ENCODE measurements at places on chromosomes 1 and 21.

- no peak for DNase-seq
These were observed 40.2 kb upstream of the CAMTA1 start for GRCh38 chr1:6745073-6745472.

DNA sequence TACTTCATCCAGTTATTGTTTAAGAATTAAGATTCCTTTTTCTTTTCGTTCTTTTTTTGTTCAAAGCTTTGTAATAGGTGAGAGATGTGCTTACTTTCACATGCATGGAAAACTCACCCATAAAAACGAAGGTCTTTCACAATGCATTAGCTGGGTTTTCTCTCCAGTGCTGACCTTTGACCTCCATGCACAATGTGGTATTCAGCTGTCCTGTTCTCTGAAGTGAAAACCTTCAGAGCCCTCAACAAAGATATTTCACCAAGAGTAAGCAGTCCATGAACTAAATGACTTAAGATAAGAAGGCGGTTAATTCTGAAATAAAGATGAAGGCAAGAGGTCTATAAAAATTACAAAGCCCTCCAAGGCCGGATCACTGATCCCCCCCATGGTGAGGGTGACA lies 77.1 kb upstream of the IPO9 start:
- no peak for DNase-seq

- no peak for DNase-seq
These were observed 21.0 kb upstream of the ATP13A2 start for GRCh38 chr1:17032741-17033140.

DNA sequence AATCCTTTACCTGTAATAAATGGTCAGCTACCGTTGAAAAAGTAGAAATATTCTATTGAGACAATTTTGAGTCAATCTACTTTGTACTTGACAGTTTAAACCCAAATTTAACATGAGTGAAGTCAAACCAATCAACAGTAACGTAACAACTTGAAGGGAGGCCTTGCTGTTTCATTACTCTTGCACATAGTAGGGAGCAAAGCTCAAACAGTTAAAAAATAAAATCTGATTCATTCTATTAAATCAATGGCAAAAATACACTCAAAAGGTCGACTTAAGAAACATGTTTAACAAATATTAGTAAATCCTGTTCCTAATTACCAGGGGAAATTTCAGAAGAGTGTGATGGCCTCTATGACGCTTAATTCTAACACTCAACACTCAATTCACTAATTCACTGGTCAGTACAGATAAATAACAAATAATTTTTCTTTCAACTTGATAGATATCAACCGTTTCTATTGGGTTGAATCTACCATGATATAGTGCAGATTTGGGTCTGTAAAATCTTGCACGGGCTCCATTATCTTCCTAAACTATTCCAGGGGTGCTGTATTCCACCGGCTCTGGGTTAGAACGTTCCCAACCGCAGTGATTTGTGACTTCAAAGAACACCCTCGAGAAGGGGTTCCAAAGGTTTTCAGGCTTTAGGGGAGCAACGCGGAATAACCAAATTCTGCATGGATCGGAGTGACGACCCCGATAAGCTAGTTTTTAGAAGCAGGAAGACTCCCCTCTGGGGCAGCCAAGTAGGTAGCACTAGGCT lies 1.4 kb downstream of the TARBP1 start:
- no peak for DNase-seq

- peak; percentile 54 for DNase-seq
These were observed 16.9 kb downstream of the RPTN start for GRCh38 chr1:152141971-152142584.

GRCh38 chr1:27348861-27349783 lies 7.3 kb downstream of the SYTL1 start:
- no peak for DNase-seq

GRCh38 chr1:211334986-211335385 lies 8.4 kb downstream of the TRAF5 start:
- no peak for DNase-seq

DNA sequence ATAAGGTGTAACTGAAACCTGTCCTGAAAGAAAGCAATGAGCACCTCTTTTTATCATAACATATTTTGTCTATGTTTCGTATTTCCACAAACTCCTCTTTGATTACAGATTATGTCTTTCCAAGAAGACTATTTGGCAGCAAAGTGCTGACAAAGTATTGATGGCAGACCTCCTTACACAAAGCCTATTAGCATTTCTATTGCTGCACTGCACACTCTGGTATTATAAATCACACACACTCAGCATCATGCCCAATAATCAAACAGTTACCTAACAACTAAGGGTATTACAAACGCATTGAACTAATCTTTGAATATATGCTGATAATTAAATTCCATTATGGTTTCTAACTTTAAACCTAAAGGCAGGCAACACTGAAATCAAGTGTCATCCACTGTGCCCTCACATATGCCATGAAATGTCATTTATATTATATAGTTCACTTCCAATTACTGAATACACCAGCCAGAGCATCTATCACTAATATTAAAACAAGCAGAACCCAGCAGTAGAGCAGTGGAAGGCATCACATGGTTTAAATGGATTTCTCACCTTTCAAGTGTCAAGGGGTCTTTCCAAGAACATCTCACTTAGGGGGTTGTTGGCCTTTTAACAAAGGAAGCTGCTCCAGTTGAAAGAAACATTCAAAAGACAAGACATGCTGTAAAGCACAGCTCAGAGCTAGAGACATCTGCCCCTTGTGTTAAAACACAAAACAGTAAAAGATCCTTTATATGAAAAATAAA lies 239.1 kb downstream of the RERE start:
- DNase-seq: no peak

DNA sequence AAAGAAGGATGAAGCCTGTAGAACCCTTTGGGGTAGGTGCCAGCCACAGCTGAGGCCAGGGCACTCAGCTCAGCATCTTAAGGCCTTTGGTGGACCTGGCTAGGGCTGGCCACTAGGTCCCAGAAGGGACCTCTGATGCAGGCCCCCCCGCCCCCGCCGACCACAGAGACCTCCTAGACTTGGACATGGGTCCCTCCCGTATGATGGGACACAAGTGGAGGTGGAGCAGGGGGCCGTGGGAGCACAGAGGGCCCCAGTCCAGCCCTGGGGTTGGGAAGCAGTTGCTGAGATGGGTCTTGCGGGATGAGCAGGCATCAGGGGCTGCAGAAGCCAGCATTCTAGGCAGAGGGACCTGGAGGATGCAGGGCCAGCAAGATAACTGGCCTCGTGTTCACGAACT lies 3.2 kb downstream of the B4GALT2 start:
- no peak for DNase-seq

GRCh38 chr1:27021354-27022031 lies 8.8 kb upstream of the TENT5B start:
- no peak for DNase-seq

DNA sequence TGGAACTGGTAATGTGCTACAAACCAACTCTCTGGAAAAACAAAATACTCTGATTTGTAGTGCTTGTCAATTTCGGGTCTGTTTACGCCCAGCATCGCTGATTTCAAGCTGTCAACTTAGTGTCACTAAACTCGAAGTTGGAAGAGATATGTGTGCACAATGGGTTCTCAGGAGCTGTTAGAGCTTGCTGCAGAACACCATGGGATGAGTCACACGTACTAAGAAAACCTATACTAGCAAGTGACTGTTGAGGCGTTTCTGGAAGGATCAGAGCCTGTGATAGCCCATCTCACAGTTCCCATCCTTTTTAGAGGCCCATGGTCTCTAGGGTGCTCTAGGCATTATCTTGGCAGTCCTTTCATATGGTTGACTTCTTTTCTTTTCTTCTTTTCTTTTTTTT lies 14.3 kb downstream of the GMEB1 start:
- DNase-seq: no peak

All from KBM-7 (cell line).